Stimulated activated CD8-positive, alpha-beta memory T cell treated with anti-CD3 and anti-CD28 coated beads, Interleukin-7, amount 100 ng/mL, for 1 hour (primary cell): ENCODE measurements at places on chromosomes 2 and 18.

DNA sequence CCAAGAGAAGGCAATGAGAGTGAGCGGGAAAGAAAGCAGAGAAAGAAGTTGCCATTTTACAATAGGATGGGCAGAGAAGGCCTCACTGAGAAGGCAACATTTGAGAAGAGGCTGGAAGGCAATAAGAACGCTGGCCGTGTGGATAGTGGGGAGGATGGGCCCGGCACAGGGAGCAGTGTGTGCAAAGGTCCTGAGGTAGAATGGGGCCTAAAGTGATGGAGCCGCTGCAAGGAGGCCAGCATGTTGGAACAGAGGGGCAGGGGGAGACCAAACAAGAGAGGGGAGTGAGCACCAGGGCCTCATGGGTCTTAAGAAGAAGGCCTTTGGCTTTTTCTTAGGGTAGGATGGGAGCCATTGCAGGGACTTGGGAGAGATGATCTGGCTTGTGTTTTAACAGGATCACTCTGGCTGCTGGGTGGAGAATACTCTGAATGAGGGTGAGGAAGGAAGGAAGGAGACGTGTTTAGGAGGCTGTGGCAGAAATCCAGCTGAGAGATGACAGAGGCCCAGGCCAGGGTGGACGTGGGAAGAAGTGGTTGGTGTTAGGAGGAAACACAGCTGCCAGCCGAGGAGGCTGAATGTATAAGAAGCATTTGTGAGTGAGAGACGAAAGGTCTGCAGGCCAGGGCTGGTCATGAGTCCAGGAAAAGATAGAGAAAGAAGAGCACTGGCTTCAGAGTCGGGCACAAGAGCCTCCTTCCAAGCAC is 159.8 kb downstream of the KLHL29 start:
- DNase-seq = no peak

DNA sequence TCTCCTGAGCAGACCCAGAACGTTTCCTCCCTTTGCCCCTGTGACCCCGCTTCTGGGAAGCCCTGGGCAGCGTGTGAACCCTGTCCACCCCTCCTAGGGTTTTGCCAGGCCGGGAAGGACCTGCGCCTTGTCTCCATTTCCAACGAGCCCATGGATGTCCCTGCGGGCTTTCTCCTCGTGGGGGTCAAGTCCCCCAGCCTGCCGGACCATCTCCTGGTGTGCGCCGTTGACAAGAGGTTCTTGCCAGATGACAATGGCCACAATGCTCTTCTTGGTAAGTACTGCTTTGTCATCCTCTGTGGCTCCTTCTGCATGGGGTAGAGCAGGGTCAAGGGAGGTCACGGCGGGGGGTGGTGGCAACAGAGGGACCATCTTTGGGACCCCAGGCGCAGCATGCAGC is 32.5 kb downstream of the GREB1 start:
- DNase-seq = no peak

DNA sequence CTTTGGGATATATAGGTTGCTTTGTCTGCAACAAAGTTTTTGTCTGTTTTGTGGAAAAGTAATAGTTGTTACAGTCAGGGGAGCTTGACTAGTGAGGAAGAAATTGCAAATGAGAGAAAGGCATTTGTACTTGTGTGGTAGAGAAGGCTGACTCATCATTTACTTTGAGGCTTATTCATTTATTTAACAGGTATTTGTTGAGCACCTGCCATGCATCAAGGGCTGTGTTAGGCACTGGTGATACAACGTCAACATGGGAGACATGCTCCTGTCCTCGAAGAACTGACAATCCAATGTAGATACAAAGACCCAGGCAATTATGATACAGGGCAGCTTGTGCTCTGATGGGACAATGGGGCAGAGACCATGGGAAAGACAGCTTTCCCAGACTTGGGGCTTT is 79.5 kb downstream of the UPP2 start:
- DNase-seq = no peak

- no peak for DNase-seq
Observed at GRCh38 chr2:181462033-181462432, 4.8 kb downstream of the ITGA4 start.

GRCh38 chr2:232490221-232491138 is 2.8 kb upstream of the ECEL1 start:
- DNase-seq = no peak

DNA sequence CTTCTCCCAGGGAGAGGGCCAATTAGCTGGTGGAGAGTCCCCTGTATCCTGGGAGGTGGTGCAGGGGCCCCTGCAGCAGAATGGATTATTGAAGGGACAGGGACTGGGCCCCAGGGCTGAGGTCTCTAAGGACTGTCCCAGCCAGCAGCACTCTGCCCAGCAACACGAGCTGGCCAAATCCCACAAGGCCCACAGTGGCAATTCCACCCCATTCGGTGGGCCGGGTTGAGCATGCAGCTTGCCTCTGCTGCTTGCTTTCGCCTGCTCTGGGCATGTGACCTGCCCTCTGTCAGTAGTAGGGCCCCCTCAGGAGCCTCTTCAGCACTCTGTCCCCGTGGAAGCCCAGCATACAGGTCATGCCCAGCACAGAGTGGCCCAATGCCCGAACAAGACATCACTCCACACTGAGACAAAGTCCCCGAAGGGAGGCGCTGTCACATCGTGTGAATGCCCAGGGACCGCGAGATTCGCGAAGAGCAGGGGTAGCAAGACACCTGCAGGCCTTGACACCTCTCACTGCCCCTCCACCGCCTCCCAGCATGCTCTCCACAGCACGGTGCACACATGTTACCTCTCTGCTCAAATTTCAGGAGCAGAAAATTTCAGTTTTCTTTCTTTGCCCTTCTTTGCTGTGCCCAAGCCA is 65.4 kb downstream of the CRACDL start:
- no peak for DNase-seq

GRCh38 chr18:45525301-45525700 is 90.0 kb upstream of the SLC14A2 start:
- DNase-seq = no peak

DNA sequence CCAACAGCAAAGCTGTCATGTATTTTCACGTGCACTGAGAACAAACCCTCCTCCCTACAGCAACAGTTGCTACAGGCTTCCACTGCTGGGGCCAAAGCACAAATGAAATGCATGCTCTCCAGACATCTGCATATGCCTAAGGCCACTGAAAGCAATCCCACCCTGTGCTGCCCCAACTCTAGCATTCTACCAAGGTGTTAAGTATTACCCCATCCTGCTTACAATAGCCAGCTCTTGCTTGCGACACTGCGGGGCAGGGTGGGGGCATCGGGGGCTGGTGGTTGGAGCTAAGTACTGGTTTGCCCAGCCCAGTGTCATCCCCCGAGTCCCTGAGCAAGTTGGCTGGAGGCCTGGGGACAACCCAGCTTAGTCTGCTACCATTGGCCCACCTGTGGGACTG is 742.5 kb downstream of the TDRD15 start:
- no peak for DNase-seq

- no peak for DNase-seq
Observed at GRCh38 chr2:28997237-28997846, 16.2 kb downstream of the TOGARAM2 start.

GRCh38 chr2:38971377-38971776 is 81.7 kb downstream of the ARHGEF33 start:
- DNase-seq = no peak

DNA sequence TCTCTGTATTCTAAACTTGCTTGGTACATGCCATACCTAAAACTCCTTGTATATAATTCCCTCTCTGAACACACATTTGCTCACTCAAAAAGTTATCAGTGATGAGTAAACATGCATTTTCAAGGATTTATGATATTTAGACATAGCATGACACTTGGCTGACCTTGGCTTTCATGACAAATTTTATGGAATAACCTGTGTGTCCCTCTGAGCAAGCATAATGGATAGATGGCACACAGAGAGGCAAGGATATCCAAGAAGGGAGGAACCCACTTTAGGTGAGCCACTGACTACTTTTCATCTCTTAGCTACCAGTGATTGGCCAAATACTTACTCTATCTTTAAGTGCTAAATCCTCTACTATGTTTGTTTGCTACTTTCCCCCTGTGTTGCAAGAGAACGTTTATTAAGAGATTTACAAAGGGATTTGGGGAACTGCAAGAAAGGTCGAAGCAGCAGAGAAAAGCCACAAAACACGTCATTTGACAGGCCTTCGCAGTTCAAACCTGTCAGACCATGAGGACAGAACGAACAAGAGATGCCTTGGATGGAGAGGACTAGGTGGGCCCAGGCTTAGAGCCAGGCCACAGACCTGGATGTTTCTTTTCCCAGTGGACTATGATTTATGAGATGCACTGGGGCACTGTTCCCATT is 379.9 kb downstream of the NBAS start:
- no peak for DNase-seq

GRCh38 chr2:17136877-17137276 is 381.4 kb downstream of the RAD51AP2 start:
- DNase-seq = no peak

DNA sequence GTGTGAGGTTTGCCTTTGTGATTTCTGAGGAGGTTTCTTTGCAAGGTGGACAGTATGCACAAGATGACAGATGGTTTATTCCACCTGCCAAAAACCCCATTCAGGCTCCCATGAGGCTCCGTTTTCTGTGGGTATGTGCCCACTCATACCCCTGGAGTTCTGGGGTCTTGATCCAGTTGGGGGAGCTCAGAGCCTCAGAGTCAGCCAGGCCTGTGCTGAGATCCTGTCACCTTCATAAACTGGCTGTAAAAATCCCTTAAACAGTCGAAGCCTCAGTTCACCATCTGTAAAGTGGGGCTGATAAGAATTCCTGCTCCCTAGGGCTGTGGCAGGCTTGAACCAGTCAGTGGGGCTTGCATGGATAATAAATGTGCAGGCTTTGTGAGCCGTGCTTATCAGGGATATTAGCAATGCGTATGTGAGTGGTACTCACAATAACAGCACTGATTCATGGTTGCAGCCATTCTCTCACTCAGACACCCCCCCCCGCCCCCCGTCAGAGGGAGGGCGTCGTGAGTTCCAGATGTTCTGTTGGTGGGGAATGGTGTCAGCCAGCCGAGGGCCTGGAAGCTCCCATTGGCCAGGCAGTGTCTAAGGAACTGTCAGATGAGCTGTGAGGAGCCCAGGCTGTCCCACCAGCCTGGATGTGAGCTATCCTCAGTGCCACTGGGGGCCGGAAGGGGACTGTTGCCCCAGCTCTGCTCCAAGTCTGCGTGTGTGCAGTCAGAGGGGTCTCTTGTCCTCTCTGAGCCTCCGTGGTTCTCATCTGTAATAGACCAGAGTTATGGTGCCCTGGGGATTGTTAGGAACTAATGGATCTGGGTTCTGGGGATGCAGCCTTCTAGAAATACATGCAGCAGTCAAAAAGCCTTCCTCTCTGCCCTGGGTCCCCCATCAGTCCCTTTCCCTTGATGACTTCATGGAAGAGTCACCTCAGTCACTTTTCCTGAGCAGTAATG is 51.7 kb downstream of the KCNIP3 start:
- no peak for DNase-seq

GRCh38 chr2:233953087-233953801 is 36.1 kb downstream of the TRPM8 start:
- DNase-seq = no peak
